ENCODE measurements at places on chromosomes 2 and 18. TPM values are rescaled to one million over a fixed set of nuclear protein-coding genes. Genes with fewer than 3 reads are reported as not detected.

Gene GALNT14
- 0.76 TPM for total RNA-seq

Gene SCYGR4
- total RNA-seq, result not detected

Gene REG1B
- total RNA-seq, result not detected

Gene TMEM17
- 1.3 TPM for total RNA-seq

Gene INSIG2
- 15.9 TPM for total RNA-seq

Gene PDK1
- total RNA-seq, result 24.9 TPM

Gene ALPG
- not detected for total RNA-seq

Gene MATN3
- total RNA-seq, result 0.29 TPM

Gene LINC00305
- total RNA-seq, result not detected

Gene DPYSL5
- total RNA-seq, result not detected

Gene TPO
- total RNA-seq, result 8.4 TPM

Gene CD302
- total RNA-seq, result 25.1 TPM

Gene B3GNT7
- total RNA-seq, result 4.5 TPM

Gene RND3
- 18.5 TPM for total RNA-seq

Gene TGFA
- 1.0 TPM for total RNA-seq

Gene SP140
- total RNA-seq, result 1.1 TPM

Gene POU3F3
- total RNA-seq, result not detected

Gene SLC39A10
- total RNA-seq, result 13.8 TPM

Gene DNER
- total RNA-seq, result 6.2 TPM

Gene GNAL
- 5.8 TPM for total RNA-seq

Gene FRZB
- total RNA-seq, result 5.3 TPM

Gene TUBB8B
- not detected for total RNA-seq

Gene CNOT11
- 34.0 TPM for total RNA-seq

Gene RBM44
- 0.38 TPM for total RNA-seq

Gene TMEFF2
- 0.08 TPM for total RNA-seq

Gene MYOM1
- total RNA-seq, result 263 TPM

Gene CFAP221
- 0.91 TPM for total RNA-seq

Gene SETBP1
- 9.8 TPM for total RNA-seq

Gene TRPM8
- not detected for total RNA-seq

Gene CFAP65
- total RNA-seq, result not detected

Gene BAZ2B
- total RNA-seq, result 33.2 TPM

Gene THOC1
- 16.6 TPM for total RNA-seq

Gene MROH2A
- total RNA-seq, result not detected

Gene ZNF385B
- 36.7 TPM for total RNA-seq

Gene ZNF892
- 2.8 TPM for total RNA-seq

Gene INHA
- total RNA-seq, result 2.2 TPM

Gene SNRNP200
- total RNA-seq, result 51.6 TPM

Gene GATA6
- 43.9 TPM for total RNA-seq

Gene COL5A2
- 21.0 TPM for total RNA-seq

Gene IL1A
- not detected for total RNA-seq

Gene SPATA3
- total RNA-seq, result not detected

Gene KATNAL2
- total RNA-seq, result 3.4 TPM

Gene CCL20
- not detected for total RNA-seq

Gene GLI2
- 3.9 TPM for total RNA-seq

Gene KIAA2012
- total RNA-seq, result not detected

Gene RNF144A
- total RNA-seq, result 4.4 TPM

Gene EIF4E2
- 48.5 TPM for total RNA-seq

Gene ANKRD30B
- not detected for total RNA-seq

Gene TNS1
- 436 TPM for total RNA-seq

Gene ADD2
- 2.8 TPM for total RNA-seq

Gene RAB31
- total RNA-seq, result 21.2 TPM

Gene ASXL3
- 4.5 TPM for total RNA-seq

Gene NPHP1
- total RNA-seq, result 2.9 TPM

Gene G6PC2
- not detected for total RNA-seq

Gene SUCLG1
- total RNA-seq, result 197 TPM

Gene REG1A
- total RNA-seq, result not detected

Gene SIX3
- total RNA-seq, result not detected

Gene IGFBP2
- total RNA-seq, result 91.7 TPM

Gene C2orf15
- total RNA-seq, result 0.26 TPM

Gene SLC8A1
- total RNA-seq, result 590 TPM

Measured in left cardiac atrium (tissue), 4 donors.